DMS79 (cell line): ENCODE measurements at places on chromosomes 1 and 21.

GRCh38 chr1:17162941-17163340, 42.0 kb upstream of the PADI1 start:
- DNase-seq: no peak

GRCh38 chr1:154879038-154879421, 8.9 kb upstream of the KCNN3 start:
- no peak for DNase-seq

DNA sequence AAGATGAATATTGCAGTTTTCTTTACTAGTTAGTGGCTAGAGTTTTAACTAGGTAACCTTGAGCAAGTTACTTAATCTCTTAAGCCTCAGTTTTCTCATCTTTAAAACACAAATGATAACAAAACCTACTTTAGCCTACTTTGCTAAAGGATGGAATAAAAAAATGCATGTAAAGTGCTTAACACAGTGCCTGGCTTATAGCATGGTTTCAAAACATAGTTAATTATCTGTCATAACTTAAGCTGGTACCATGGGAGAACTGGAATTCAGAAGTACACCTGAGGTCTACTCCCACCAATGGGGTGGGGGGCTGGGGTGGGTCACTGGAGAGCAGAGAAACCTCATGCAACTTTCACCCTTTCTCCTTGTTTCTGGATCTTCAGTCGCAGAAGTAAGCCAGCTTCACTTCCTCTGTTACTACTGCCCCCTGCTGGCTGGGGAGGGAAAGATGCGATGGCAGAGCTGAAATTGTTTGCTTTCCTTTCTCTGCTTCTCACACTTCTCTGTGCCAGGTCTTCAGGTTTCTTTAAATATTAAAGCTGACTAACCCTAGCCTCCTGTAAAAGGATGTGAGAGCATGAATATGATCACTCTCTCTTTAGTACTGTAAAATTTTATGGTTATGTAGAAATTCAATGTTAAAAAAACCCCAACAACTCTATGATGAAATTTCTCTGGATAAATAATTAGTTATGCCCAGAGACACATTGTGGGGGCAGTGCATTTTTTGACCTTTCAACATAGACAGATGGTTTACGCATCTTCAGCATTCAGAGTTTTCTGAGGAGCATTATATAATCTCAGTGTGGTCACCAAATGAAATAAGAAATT, 324.2 kb downstream of the HLX start:
- DNase-seq: no peak

DNA sequence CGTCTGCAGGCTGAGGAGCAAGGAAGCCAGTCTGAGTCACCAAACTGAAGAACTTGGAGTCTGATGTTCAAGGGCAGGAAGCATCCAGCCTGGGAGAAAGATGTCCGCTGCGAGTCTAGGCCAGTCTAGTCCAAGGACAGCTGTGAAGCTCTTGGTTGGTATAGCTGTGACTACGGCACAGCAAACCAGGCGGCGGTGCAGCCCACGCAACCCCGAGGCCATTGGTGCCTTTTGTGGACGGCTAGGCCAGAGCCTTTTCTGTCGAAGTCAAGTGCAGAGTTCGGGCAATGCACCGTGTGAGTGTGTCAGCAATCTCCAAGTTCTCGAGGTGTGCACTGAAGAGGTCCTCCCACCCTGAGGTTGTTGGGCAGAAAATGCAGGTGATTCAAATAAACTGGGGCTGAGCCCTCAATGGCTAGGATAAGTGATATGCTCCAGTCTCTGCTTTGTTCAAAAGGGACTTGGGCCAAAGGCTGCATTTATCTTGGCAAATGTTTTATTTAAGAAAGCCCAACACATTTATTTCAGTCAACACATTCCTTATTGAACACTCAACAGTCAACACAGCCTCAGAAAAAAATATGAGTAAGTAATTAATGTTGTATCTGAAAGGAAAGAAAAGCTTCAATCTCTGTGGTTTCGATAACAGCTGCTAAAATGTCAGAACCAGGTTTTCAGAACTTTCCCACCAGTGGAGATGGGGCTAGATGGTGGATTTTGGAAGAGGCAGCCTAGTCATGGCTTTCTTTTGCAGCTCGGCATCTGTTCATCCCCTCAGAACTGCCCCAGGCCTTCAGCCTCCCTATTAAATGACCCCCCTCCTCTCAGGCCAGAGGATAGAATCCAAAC, 78.1 kb upstream of the COX20 start:
- DNase-seq: no peak
